CD4-positive, alpha-beta T cell treated with Interleukin-12 subunit alpha and Interleukin-12 subunit beta, for 1 hour (primary cell): ENCODE measurements at places on chromosomes 4 and X.

DNA sequence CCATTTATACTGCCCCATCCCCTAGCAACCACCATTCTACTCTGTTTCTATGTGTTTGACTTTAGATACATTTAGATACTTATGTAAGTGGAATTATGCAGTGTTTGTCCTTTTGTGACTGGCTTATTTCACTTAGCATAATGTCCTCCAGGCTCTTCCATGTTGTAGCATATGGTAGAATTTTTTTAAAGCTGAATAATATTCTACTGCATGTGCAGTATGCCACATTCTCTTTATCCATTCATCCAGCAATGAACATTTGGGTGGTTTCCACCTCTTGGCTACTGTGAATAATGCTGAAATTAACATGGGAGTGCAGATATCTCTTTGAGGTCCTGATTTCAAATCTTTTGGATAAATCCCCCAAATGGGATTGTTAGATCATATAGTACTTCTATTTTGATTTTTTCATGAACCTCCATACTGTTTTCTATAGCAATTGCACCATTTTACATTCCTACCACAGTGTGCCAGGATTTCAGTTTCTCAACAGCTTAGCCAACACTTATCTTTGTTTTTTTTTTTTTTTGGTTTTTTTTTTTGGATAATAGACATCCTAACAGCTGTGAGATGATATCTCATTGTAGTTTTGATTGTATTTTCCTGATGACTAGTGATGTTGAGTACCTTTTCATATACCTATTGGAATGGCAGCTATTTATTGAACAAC is 105.9 kb upstream of the LNX1 start:
- no peak for DNase-seq

DNA sequence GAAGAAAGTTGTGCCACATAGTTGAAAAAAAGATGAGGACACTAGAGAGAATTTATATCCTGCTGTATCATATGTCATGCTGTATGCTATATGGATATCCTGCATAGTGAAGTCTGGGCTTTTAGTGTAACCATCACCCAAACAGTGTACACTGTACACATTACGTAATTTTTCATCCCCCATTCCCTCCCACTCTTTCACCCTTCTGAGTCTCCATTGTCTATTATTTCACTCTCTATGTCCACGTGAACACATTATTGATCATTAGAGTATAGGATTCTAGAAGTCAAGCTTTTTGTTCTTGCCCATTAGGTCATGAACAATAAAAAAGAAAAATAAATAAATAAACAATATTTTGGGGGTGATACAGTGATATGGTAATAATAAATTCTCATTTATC is 18.0 kb upstream of the FRYL start:
- DNase-seq: no peak

DNA sequence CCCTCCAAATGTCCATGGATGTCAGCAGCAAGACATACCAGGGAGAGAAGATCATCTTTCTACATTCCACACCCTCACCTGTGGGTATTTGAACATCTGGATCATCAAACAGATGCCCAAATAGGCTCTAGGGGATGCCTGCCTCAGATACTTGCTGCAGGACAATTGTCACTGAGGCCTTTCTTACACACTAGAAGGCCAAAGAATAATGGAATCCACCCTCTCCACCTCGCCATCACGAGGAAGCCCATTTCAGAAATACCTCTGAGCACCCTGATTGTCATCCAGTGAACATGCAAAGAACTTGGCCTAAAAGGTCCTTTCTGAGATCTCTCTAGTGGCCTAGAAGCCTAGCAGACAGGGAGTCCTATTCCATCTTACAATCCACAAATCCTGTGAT is 6.9 kb upstream of the KIAA1210 start:
- no peak for DNase-seq

DNA sequence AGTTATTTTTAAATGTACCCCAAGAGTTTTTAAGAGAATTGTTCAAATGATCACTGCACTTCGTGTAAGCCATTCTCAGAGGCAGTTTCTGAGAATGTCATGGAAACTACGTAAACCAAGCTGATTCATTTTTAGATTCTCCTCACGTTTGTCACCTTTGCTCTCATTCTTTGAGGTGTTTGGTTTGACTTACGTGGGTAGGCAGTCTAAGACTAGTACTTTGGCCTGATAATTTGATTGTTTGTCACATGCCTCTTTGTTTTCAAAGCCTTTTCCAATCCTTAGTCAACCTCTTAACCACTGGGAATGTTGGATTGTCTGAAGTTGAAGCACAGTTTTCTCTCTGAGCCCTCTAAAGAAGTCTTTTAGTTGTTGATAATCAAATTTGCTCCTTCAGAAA is 10.5 kb downstream of the SEPTIN11 start:
- no peak for DNase-seq

DNA sequence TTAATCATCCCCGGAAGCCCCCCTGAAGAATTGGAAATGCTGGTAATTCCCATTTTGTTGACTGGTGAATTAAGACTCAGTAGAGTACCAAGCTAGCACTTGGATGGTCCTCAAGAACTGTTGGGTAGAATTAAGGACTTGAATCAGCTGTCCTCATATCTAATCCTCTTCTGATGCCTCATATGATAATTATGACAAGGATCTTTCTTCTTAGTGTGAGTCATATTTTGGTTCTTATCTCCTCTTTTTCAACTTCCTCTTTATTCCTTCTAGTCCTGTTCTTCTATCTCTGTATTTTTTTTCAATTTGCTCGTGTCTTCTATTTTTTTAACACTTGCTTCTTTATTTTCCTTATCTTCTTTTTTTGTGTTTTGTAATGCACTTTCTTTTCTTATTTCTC is 206.3 kb upstream of the ANXA3 start:
- no peak for DNase-seq

- DNase-seq: no peak
These were observed 2.0 kb upstream of the AP1S2 start for GRCh38 chrX:15856636-15857035.

GRCh38 chr4:184310171-184310567 is 92.5 kb upstream of the ENPP6 start:
- DNase-seq: peak; percentile 59

GRCh38 chr4:66640233-66640990 is 904.9 kb downstream of the CENPC start:
- DNase-seq: no peak

DNA sequence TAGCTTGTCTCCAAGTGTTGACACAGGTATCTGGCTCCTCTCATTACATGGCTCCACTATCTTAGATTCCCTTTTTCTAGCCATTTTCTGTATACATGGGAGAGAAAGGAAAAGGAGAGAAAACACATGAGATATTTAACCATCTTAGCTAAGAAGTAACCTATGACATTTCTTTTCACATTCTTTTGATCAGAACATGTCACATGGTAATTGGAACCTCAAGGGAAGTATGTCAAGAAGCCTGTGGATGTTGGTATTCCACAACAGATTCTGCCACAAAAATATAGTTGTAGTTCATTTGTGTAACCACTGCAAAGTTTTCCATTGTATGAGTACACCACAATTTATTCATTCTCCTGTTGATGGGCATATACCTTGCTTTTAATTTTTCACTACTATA is 18.7 kb upstream of the GABRB1 start:
- no peak for DNase-seq

GRCh38 chrX:108734426-108734825 is 1.9 kb downstream of the IRS4 start:
- DNase-seq: no peak

DNA sequence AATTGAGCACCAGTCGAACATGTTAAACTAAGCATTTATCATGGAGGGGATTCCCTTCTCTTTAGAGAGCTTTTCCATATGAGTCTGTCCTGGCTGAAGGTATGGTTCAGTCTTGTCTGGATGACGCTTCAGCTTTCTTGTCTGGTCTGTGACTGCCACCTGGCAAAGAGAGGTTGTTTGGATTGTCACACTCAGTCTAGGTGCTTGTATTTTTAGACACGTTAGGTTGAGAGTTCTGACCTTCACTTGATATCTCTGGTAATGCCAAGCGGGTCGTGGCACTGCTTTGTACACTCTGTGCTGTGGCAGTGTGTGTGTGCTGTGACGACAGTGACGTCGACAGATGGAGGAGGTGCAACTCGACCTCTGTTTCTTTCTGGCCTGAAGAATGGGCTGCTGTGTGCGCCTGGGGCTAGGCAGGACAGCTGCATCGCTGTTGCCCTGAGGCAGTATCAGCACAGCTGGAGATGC is 12.6 kb downstream of the NOCT start:
- DNase-seq: no peak

- DNase-seq: no peak
These were observed 185.5 kb downstream of the TEX13C start for GRCh38 chrX:125505207-125505606.

DNA sequence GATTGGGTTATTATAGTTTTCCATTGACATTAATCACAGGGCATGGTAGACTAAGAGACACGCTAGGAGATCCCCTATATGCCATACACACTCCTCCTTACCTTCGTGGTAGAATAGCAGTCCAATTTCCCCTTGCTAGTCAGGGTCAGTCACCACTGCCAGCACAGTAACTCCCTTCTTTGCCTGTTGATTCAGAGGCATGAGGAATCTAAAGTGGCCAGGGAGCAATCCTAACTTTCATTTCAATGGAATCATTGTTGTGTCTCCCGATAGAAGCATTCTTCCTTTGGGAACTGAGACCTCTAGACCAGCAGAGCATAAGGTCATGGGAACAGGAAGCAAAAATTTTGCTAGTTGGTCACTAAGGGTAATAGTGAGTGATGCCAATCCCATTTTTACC is 51.1 kb downstream of the COL25A1 start:
- no peak for DNase-seq

DNA sequence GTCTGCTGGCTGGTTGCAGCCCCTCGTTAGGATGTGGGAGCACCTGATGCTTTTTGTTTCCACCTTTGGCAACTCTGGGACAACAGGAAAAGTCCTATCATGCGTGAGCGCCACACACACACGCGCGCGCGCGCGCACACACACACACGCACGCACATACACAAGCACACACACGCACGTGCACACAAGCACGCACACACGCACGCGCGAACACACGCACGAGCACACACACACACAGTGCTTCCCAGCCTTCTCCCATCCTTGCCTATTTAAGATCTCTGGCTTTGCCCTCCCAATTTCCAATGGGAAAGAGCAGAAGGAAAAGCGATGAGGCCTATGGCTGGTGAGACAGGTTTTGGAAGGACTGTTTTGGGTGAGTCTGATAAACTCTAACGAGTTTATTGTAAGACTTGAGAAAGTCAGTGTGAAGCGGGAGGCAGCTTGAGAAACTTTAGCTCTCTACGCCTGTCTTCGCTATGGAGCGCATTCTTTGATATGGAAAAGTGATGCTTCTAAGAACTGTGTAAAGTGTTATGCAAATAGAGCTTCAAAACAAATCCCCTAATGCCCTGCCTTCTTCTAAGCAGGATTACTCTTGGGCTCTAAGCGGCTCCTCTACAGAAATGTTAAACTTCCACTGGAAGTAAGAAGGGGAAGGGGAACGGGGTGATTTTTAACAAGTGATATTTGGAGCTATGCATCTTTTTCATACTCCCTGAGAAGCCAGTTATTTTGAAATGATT is 11.8 kb downstream of the SUPT20HL1 start:
- no peak for DNase-seq
